HuH-7 (cell line): ENCODE measurements at places on chromosomes 4 and X.

DNA sequence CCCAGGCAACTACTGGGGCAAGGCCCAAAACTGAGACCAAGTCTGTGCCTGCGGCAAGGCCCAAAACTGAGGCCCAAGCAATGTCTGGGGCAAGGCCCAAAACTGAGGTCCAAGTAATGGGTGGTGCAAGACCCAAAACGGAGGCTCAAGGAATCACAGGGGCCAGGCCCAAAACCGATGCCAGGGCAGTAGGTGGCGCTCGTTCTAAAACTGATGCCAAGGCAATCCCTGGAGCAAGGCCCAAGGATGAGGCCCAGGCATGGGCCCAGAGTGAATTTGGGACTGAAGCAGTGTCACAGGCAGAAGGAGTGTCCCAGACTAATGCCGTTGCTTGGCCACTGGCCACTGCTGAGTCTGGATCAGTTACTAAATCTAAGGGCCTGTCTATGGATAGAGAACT is 2.7 kb downstream of the GPRASP2 start:
- DNase-seq: no peak

DNA sequence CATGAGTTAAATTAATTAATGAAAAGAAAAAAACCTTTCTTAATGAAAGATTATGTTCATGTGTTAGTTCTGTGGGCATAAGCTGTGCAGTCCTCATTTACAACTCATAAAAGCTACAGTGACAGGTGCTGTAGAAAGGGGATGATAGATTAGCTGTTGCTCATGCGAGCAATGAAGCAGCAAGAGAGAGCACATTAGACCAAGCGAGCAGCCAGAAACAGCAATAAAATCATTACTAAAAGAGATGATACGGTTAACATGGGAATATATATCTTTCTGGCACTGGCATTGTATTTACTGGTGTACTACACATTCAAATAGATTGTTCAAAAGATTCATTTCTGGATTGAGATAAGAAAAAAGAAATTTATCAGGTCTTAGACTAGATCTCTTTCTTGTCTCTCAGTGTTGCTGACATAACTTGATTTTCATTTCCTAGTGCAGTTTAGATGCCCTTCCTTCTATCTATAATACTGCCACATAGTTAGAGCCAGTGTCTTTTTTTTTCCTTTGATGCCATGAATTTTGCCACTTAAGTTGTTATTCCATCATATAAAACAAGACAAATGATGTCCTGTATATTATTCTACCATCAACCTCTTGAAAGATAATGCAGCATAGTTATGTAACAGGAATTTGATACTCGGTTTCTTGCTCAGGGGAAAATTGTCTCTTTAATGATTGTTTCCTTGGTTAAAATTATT is 164.6 kb downstream of the BANK1 start:
- DNase-seq: no peak

DNA sequence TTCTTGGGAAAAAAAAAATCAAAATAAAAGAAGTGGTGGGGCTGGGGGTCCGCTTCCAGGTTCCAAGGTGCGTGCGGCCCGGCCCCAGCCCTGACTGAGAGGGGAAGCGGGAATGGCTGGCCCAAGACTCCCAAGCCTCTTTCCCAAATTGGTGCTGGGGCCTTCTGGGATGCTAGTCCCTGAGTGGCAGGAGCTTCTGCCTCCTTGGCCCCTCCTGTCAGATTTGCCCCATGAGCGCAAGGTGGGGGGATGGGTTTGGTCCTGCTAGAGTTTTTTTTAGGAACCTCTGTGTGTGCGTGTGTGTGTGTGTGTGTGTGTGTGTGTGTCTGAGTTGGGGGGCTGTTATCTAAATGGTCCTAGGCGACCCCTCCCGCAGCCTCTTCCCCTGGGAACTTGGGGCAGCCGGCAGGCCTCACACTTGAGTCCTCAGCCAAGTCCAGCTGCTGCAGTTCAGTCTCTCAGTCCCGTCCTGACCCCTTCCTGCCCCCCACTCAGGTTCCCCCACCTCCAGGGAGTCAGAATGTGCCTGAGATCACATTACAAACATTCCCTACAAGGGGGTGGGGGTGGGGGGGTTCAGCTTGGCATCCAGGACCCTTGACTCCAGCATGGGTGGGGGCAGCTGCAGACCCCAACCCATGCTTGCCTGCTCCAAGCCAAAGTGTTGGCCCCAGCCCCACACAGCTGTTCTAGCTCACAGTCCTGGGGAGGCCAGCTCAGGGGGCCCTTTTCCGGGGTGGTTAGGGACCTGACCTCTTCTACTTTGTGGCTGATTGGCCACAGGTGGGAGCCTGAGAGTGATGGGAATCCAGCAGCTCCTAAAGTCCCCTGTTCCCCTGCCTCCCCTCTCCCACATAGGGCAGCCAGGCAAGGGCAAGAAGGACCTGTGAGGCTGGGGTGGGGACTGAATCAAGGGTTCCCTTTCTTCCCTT is 4.0 kb downstream of the EFNB1 start:
- no peak for DNase-seq

DNA sequence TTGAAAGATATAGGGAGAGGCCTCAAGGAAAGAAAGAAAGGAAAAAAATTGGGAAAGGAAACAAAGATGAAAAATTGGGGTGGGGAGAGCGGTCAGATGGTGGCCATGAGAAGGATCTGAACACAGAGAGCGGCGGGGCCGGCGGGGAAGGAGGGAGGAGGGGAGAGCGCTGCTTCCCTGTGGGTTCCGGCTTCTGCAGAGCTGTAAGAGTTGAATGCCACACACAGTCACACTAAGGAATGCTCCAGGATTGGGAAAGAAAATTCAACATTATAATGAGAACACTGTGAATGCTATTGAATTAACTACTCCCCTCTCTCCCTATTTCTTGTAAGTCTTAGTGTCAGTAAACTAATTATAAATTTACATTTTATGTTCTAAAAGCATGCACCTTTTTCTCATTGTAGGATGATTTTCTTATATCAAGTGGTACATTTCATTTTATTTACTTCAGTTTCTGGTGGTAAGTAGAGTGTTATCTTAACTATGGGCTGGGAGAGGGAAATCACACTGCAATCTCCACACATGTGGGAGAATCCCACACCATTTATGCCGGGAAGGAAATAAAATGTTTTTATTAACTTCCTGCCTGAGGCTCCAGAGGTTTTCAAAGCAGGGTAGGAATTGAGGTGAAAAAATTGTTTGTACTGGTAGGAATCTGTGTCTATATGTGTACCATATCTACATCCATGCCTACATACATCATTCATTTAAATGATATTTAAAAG is 904 bp downstream of the F11 start:
- no peak for DNase-seq

GRCh38 chrX:100395781-100396180 is 14.3 kb downstream of the PCDH19 start:
- DNase-seq: no peak

GRCh38 chr4:172411149-172411548 is 597.9 kb downstream of the GALNTL6 start:
- no peak for DNase-seq

GRCh38 chrX:66163849-66164411 is at the start of gene HEPH:
Gene HEPH (plus strand): TSS chrX:66164247. CDS start chrX:66170571, 6,324 bp downstream.
- no peak for DNase-seq
